ENCODE measurements at places on chromosomes 2 and 18.

DNA sequence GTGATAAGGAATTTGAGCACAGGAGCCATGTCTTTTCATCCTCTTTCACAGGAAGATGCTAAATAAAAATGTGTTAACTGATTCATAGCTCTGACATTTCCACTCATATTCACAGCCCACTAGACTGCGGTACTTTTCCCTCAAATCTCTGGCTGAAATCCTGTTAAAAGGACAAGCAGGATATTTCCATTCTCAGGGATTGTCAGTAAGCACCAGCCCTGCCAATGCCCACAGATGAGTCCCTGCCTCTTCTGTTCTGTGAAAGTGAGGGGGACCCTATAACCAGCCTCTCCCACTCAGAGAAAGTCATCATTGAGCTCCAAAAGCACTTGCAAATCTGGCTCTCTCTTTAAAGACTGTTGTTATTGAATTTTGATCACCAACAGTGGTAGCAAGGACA, 440.5 kb downstream of the SETBP1 start:
- no peak for DNase-seq

- no peak for DNase-seq
Observed at GRCh38 chr2:131036269-131036668, 57.0 kb downstream of the FAM168B start.

DNA sequence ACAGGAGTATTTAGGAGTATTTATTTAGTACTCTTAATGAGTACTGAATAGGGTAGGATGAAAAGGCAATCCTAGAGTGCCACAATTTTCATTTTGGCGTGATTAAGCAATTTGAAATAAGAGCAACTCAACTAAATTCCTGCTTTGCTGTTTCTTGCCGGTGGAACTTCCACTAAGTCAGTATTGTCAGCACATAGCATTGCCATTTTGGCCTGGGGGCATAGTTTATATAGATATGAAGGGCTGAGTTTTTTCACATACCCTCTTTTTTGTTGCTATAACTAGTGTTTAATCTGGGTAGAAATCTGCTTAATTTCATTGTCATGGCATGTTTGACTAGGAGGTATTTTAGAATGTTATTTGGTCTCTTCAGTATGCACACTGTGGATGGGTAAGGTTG, 1.9 kb downstream of the GTF2A1L start:
- no peak for DNase-seq

DNA sequence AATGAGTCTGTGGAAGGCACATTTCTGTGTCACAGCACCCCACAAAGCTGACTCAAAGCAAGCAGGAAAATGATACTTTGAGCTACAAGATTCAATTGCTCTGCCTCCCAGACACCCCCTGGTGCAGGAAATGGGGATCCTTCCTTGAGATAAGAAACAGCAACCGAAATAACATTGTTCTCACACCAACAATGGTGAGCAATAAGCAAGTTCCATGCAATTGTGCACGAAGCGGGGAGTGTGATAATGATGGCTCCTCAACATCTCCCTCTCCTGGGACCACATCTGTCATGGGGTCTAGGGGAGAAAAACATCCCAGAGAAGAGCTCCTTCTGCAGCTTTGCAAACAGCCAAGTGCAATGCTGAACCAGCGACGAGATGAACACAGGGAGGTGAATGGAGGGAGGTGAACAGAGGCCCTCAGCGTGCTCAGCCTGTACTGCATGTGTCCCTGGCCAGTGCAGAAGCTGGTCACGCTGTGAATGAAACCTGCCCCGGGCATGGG, 67.7 kb downstream of the PDCL3 start:
- DNase-seq: no peak

DNA sequence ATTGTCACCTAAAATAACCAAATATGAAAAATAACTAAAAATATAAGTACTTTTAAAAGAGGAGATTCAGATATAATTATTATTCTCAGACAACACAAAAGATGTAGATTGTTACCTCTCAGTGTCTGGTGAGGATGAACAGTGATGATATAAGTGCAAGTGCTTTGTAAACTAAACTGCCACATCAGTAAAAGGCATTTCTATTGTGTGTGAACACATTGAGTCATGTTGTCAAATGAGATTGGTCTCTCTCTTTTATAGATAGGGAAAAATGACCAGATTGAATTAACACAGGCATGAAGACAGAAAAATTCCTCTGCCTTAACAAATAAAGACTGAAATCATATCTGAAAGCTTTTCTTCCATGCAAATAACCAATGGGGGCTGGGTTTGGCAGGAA, 182.4 kb upstream of the TMEFF2 start:
- no peak for DNase-seq

DNA sequence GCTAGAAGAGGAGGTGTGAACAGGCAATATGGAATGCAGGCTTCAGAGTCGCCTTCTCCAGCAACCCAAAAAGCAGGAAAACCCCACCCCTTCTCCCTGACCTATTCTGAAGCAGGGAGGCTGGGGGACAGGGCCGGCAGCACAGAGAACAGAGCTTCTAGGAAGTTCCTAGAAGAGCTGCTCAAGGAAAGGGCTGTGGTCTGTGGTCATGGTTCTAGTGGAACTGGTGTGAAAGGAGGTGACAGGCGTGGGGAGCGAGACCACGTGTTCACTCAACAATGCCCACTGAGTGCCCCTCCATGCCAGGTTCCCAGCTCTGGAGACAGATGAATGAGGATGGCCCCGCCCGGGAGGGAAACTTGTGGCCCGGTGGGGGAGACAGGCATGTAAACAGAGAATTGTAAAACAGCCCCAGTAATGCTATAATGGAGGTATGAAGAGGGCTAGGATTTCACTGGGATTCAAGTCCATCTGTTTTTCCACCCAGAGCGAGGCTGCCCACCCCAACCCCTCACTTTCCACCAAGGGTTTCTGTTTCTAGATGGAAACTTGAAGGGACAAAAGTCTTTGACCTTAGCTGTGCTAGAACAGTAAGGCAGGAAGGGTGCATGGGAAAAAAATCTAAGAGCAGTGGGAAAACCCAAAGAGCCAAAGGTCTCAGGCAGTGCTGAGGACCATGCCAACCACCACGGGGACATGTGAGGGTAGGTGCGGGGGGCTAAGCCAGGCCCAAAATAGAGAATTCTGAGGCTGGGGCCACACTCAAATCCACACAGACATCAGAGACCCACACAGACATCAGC, 71.8 kb downstream of the TNS1 start:
- DNase-seq: no peak

All from NCI-H2107 (cell line).